Suprapubic skin (tissue), 4 donors: ENCODE measurements at places on chromosomes 2 and 18. TPM values are rescaled to one million over a fixed set of nuclear protein-coding genes. Genes with fewer than 3 reads are reported as not detected.

KATNAL2 gene
- 1.5 TPM for total RNA-seq

PLA2R1 gene
- total RNA-seq = 32.2 TPM

- peak; percentile 31 for DNase-seq
- H3K4me1 ChIP-seq = peaks cover 14% of the 10 kb centered on the region
- H3K27ac ChIP-seq = no peak overlapping the region
These were observed 25.3 kb downstream of the EMILIN2 start for GRCh38 chr18:2872095-2872494.

CRYGD gene
- total RNA-seq = not detected

DNA sequence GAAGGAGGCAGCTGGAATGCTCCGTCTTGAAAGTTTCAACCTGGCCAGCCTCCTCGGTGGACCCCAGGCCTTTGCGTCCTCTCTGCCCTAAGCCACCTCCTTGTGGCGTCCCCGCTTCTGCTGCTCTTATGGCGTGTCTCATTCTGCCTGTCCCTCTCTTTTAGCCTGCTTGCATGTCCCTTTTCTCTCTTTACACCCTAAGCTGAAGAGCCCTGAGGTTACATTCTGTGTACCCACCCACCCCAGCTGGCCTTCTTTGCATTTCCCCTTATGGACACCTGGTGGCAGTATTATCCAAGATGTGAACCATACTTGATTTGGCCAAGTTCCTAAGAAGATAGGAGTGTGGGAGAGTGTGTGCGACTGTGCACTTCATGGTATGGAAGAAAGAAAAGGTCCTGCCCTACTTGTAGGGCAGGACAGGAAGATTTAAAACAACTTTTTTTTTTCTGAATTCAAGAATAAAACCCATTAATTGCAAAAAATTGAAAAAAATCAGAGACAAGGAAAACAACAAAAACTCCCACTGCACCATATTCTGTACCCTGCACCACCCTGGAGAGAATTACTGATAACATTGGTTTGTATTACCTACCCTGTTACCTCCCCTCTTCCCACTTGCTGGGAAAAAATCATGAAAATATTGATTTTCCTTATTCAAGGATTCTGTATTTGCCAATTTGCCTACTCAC is 77.4 kb downstream of the DYSF start:
- H3K36me3 ChIP-seq = no peaks in the 10 kb centered on the region
- peaks cover 14% of the 10 kb centered on the region for H3K27me3 ChIP-seq
- no peak for DNase-seq
- H3K4me3 ChIP-seq = no peak overlapping the region

SPDYA gene
- total RNA-seq = 0.26 TPM

DNA sequence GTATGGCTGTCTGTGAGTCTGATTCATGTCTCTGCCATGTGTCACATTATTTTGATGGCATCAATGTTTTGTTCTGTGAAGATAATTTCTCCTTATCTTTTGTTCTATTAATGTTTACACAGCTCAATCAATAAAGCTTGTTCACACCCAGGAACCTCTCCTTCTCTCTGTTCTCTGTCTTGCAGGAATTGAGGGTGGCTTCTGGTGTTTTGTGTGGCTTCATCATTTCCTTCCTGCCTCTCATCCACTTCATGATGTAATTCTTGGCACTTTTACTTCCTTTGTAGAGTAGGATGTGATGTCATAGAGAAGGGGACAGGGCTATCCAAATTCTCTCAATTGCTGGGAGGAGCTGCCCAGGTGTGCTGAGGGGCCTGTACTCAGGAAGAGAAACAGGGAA is 27.2 kb downstream of the ASXL3 start:
- no peak for DNase-seq
- no peaks in the 10 kb centered on the region for H3K36me3 ChIP-seq
- H3K27me3 ChIP-seq = no peaks in the 10 kb centered on the region
- no peak overlapping the region for H3K27ac ChIP-seq

GRCh38 chr2:37616677-37617005 is 54.8 kb downstream of the CDC42EP3 start:
- H3K27me3 ChIP-seq = no peaks in the 10 kb centered on the region
- H3K27ac ChIP-seq = no peak overlapping the region
- DNase-seq = no peak
- H3K36me3 ChIP-seq = no peaks in the 10 kb centered on the region

DNA sequence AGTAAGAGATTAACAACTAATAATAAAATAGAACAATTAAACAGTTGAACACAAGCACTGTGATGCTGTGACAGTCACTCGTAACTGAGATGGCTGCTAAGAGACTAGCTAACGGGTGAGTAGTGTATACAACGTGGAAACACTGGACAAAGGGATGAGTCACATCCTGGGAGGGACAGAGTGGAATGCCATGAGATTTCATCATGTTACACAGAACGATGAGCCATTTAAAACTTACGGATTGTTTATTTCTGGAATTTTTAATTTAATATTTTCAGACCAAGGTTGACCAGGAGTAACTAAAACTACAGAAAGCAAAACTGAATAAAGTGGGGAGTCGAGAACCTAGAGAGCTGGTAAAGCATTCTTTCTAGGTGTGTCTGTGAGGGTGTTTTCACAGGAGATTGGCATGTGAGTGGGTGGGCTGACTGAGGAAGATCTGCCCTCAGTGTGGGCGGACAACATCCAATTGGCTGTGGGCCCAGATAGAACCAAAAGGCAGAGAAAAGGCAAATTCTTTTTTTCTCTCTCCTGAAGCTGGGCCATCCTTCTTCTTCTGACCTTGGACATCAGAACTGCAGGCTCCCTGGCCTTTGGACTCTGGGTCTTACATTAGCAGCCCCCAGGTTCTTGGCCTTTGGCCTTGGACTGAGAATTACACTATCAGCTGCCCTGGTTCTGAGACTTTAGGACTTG is 14.6 kb downstream of the TMSB10 start:
- peak overlapping the region; percentile 6 for H3K4me3 ChIP-seq
- no peaks in the 10 kb centered on the region for H3K27me3 ChIP-seq
- peak overlapping the region; percentile 84 for H3K27ac ChIP-seq
- no peaks in the 10 kb centered on the region for H3K36me3 ChIP-seq
- DNase-seq = no peak

PRADC1 gene
- total RNA-seq = 24.2 TPM

- peak; percentile 61 for DNase-seq
- no peaks in the 10 kb centered on the region for H3K36me3 ChIP-seq
- no peak overlapping the region for H3K4me3 ChIP-seq
- no peak overlapping the region for H3K27ac ChIP-seq
- peaks cover 3% of the 10 kb centered on the region for H3K4me1 ChIP-seq
These were observed 223.6 kb downstream of the ALPK2 start for GRCh38 chr18:58405107-58405898.

GPAT2 gene
- 2.9 TPM for total RNA-seq

- no peak overlapping the region for H3K27ac ChIP-seq
- H3K4me3 ChIP-seq = no peak overlapping the region
These were observed 42.8 kb downstream of the CCDC102B start for GRCh38 chr18:68840554-68841263.

- H3K4me3 ChIP-seq = no peak overlapping the region
- no peak for DNase-seq
- peaks cover 13% of the 10 kb centered on the region for H3K4me1 ChIP-seq
- no peaks in the 10 kb centered on the region for H3K27me3 ChIP-seq
- peaks cover 13% of the 10 kb centered on the region for H3K36me3 ChIP-seq
These were observed 118.4 kb downstream of the BMPR2 start for GRCh38 chr2:202494300-202495229.

- peaks cover 10% of the 10 kb centered on the region for H3K27me3 ChIP-seq
- no peak for DNase-seq
- H3K4me3 ChIP-seq = no peak overlapping the region
- H3K36me3 ChIP-seq = no peaks in the 10 kb centered on the region
- H3K27ac ChIP-seq = no peak overlapping the region
These were observed 24.0 kb upstream of the LPIN1 start for GRCh38 chr2:11722292-11723060.

SP9 gene
- total RNA-seq = 0.23 TPM

DNA sequence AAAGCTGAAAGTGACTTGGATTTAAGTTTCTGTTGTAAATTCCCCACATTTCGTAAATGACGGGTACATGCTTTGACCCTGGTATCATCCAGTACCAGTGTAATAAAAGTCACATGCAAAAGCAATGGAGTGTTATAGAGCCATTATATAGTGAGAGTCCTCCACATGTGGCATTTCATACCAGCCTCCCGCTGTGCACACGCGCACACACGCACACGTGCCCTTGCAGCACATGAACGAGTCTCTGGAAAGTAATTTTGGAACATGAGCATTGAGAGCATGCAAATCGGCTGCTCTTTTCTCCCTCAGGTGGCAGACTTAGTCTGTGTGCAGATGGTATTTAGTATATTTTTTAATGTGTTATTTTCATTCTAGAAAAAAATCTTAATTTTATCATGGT is 198.1 kb downstream of the ZNF407 start:
- no peaks in the 10 kb centered on the region for H3K36me3 ChIP-seq
- peaks cover 13% of the 10 kb centered on the region for H3K4me1 ChIP-seq
- no peak overlapping the region for H3K27ac ChIP-seq
- DNase-seq = no peak

- peak overlapping the region; percentile 51 for H3K4me3 ChIP-seq
- peaks cover 55% of the 10 kb centered on the region for H3K4me1 ChIP-seq
- no peak for DNase-seq
These were observed 7.7 kb downstream of the OTX1 start for GRCh38 chr2:63058144-63058920.

DNA sequence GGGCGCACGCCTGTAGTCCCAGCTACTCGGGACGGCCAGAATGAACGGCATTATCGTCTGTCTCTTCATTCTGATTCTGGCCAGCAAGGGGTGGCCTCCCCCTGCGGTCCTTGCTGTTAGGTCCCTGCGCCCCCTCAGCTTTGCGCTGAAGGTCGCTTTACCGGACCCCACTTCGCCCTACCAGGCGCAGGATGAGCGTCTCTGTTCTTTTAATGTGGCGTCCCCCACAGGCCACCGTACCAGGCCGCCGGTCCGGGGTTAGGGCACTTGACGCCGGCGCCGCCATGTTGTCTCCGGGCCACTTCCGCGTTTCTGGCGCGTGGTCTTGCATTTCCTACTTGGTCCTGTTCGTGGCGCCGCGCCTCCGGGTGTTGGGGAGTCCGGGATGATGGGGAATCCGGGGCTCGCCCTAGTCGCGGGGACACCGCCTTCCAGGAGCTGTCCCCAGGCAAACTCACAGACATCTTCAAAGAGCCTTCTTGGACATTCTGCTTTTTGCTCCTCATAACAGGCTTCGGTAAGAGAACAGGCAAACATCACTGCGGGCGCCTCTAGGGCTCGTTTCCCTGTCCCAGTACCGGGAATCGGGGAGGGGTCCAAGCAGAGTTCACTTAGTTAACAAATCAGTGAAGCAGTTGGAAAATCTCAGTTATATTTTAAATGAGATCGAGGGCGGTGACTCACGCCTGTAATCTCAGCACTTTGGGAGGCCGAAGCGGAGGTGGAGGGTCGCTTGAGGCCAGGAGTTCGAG is 8.5 kb upstream of the NARS1 start:
- H3K4me3 ChIP-seq = peak overlapping the region; percentile 72
- peak; percentile 99 for DNase-seq
- H3K4me1 ChIP-seq = peaks cover 20% of the 10 kb centered on the region
- no peaks in the 10 kb centered on the region for H3K36me3 ChIP-seq
- no peaks in the 10 kb centered on the region for H3K27me3 ChIP-seq

GRCh38 chr2:54898456-54899226 is 151.6 kb downstream of the RTN4 start:
- H3K4me3 ChIP-seq = no peak overlapping the region
- H3K36me3 ChIP-seq = no peaks in the 10 kb centered on the region
- no peaks in the 10 kb centered on the region for H3K27me3 ChIP-seq
- DNase-seq = no peak
- no peak overlapping the region for H3K27ac ChIP-seq

- H3K27ac ChIP-seq = no peak overlapping the region
- H3K27me3 ChIP-seq = no peaks in the 10 kb centered on the region
- H3K4me3 ChIP-seq = no peak overlapping the region
- no peak for DNase-seq
- H3K4me1 ChIP-seq = peaks cover 36% of the 10 kb centered on the region
These were observed 261.9 kb downstream of the TCF4 start for GRCh38 chr18:55326134-55326533.

DNA sequence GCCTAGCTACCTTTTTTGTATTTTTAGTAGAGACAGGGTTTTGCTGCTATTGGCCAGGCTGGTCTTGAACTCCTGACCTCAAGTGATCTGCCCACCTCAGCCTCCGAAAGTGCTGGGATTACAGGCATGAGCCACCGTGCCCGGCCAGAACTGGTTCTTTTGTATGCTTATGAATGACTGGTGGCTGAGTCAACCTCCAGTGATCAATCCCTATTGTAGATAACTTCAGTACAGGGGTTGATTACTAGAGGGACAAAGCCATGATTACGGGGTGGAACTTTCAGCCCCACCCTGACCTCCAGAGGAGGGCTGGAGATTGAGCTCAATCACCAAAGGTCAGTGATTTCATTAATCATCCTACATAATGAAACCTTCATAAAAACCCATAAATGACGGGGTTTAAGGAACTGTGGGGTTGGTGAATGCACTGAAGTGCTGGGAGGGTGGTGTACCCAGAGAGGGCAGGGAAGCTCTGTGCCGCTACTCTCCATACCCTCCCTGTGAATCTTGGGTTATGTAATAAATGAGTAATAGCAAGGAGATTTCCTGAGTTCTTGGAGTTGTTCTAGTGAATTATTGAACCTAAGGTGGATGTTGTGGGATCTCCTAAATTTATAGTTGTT is 281.8 kb upstream of the CXCR4 start:
- DNase-seq = no peak
- H3K4me1 ChIP-seq = no peaks in the 10 kb centered on the region
- H3K27ac ChIP-seq = no peak overlapping the region
- H3K4me3 ChIP-seq = no peak overlapping the region
- H3K27me3 ChIP-seq = peaks cover 12% of the 10 kb centered on the region

LIMS3 gene
- total RNA-seq = 1.4 TPM

EFHD1 gene
- total RNA-seq = 18.4 TPM

DNA sequence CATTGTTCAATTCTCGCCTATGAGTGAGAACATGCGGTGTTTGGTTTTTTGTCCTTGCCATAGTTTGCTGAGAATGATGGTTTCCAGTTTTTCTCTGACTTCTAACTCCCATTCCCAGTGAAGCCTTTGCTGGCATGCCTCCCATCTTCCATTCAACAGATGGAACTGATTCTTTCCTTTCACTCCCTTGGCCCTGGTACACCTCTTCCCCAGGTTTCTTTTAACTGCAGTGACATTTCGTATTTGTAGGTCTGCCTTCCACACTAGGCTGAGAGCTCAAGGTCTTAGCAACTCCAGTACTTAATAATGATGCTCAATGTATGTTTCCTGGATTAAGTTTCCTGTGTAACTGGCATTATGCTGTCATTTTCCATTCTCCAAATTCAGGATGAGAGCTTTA is 48.5 kb downstream of the GAREM1 start:
- H3K27me3 ChIP-seq = no peaks in the 10 kb centered on the region
- H3K4me3 ChIP-seq = no peak overlapping the region
- no peak overlapping the region for H3K27ac ChIP-seq
- H3K4me1 ChIP-seq = peaks cover 4% of the 10 kb centered on the region
- no peak for DNase-seq
- H3K36me3 ChIP-seq = no peaks in the 10 kb centered on the region

GRCh38 chr2:12776521-12776961 is 59.8 kb downstream of the TRIB2 start:
- H3K4me3 ChIP-seq = no peak overlapping the region
- DNase-seq = no peak
- H3K27me3 ChIP-seq = no peaks in the 10 kb centered on the region
- no peaks in the 10 kb centered on the region for H3K36me3 ChIP-seq
